Effector CD8-positive, alpha-beta T cell (primary cell): ENCODE measurements at places on chromosomes 4 and X.

DNA sequence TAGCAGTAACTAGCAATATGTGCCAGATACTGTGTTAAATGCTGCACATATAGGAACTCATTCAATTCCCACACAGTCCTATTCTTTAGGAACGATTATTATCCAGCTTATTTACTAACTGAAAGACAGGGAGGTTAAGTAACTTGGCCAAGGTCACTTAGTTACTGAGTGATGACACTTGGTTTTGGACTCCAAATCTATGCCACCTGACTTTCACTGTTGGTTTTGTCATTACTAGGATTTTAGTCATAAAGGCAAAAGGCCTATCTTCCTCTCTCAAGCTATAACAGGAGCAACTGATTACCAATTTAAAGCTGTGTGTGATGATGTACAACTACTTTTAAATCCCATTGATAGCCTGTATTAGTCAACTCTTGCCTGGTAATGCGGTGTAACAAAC is 138.9 kb upstream of the STX18 start:
- DNase-seq, result no peak

- DNase-seq, result no peak
These were observed 57.5 kb downstream of the GPR82 start for GRCh38 chrX:41781500-41781899.

GRCh38 chrX:15718283-15718970 is 19.6 kb upstream of the CA5B start:
- DNase-seq, result no peak

- DNase-seq, result no peak
These were observed 23.6 kb upstream of the SMPX start for GRCh38 chrX:21781525-21781924.

DNA sequence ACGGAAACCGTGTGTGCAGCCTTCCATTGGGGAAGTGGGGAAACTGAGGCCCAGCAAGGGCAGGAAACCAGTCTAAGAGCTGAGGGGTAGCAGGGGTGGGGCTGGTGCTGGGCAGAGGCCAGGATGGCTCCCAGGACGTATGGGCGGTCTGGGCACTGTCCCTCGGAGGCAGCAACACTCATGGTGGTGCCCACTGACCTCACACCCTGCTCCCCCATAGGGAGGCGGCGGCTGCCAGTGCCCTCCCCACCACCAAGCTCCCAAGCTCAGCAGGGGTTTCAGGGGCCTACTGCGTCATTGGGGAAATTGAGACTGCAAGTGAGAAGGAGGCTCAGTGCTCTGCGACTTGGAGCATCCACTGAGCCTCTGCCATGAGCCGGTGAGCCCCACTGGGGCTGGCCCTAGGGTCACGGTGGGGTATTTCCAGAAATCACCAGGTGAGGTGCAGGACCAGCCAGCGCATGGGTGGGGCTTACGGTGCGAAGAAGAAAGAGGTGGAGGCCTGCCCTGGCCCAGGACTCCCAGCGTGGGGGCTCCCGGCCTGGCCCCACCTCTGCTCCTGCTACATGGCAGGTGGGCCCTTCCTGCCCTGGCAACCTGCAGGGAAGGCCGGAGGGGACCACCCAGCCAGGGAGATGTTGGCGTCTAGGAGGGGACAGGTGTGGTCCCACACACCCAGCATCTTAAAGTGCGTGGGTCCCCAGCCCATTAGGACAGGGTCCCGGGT is 915 bp downstream of the MSANTD1 start:
- no peak for DNase-seq

DNA sequence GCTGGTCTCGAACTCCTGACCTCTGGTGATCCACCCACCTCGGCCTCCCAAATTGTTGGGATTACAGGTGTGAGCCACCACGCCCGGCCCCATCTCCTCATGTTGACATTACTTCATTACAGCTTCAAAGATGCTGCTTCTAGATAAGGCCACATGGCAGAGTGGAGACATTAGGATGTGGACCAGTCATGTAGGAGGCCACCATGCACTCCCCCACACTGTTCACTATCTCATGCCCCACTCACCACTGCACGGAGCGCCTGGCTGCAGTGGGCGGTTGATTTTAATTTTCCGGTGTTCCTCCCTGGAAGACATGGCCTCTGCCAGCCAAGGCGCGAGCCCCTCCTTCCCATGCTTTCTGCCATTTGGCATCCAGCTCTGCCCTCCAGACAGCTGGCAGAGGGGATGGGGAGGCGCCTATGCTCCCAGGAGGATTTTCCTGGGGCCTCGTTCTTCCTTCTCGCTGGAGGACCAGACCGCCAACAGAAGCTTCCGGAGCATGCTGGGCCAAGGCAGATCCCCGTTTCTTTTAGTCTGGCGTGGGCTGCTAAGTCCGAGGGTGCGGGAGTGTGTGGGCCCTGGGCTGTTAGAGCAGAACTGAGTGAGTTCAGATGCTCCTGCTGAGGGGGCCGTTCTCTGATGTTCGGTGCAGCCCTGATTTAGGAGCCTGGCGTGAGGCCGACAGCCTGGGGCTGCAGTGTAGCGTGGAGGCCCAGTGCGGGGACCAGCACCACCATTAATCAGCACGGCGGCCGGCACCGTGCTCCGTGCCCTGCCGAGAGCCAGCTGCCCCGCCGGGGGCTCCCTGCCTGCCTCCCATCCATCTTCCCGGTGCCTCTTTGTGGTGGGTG is 93.1 kb downstream of the SORCS2 start:
- DNase-seq, result no peak

DNA sequence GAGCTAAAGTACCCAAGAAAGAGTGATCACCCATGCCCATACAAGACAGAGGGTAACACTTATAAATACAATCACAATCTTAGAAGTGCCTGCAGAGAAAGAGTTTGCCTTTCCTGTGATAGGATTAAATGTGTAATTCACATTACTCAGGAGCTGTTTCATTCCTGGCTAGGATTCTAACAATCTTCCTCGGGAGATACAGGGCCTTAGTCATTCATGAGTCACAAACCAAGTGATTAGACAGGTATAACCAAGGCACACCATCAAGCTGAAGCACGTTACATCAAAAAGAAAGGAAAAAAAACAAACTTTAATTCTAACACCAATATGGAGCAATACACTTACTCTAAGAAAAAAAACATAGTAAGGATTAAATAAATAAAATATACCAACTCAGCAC is 14.9 kb downstream of the ABCG2 start:
- DNase-seq, result no peak

GRCh38 chr4:81399306-81400086 is 72.2 kb downstream of the RASGEF1B start:
- DNase-seq, result no peak

DNA sequence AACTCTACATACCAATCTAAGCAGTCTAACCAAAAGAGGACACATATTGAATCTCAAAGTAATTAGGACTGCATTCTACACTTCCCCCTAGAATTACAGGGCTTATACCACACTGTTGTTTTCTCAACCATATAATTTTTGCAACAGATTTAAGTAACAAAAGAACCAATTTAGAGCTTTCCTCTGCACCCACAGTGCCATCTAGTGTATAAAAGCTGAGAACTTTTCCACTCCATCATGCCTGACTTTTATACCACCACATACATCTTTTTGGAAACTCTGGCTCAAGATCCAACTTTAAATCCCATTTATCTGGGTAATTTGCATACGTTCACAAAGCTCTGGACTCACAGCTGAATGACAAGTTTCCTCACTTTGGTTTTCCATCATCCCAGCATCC is 99.5 kb downstream of the EFHC2 start:
- DNase-seq, result no peak

GRCh38 chrX:3216581-3217180 is 129.8 kb downstream of the MXRA5 start:
- no peak for DNase-seq

- no peak for DNase-seq
These were observed 236.1 kb upstream of the LDB2 start for GRCh38 chr4:17134565-17134964.

- DNase-seq, result no peak
These were observed 1455.5 kb downstream of the TECRL start for GRCh38 chr4:62953752-62954151.

DNA sequence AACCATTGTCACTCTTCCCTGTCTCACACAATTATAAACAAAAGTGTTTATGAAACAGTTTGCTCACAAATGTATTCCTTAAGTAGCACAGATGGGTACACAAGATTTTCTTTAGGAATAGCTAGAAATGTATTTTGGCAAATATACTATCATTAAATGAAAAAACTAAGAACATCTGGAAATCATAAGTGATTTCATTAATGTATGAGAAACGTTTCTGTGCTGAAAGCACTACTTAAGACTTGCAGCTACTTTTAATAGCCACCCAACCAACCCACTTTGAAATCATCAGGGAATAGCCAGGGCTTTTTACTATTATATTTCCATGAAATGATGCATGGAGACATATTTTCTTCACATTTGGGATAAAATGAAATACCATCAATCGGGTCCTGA is 62.3 kb upstream of the NAP1L5 start:
- no peak for DNase-seq

DNA sequence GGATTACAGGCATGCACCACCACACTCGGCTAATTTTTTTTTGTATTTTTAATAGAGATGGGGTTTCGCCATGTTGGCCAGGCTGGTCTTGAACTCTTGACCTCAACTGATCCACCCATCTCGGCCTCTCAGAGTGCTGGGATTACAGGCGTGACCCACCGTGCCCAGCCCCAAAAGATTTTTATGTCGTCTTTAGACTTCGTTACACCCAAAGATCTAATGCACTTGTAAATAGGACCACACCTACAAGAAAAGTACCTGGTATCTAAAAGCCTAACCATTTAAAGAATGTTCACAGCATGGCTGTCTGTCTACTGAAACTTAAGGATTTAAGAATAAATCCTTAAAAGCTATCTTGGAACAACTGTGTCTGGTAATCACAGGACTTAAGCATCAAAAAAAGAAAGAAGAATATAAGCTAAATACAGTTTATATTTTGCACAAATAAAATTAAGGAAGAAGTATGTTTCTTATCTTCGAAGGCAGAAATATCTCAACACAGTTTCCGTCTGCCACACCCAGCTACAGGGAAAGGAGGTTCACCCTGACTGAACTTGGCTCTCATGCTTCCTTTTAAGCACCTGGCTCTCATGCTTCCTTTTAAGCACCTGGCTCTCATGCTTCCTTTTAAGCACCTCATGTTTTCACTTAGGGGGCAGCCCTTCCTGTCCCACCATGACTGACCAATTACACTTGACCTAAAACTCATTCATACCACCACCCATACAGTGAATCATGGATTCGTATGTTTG is 92.0 kb upstream of the STS start:
- no peak for DNase-seq

DNA sequence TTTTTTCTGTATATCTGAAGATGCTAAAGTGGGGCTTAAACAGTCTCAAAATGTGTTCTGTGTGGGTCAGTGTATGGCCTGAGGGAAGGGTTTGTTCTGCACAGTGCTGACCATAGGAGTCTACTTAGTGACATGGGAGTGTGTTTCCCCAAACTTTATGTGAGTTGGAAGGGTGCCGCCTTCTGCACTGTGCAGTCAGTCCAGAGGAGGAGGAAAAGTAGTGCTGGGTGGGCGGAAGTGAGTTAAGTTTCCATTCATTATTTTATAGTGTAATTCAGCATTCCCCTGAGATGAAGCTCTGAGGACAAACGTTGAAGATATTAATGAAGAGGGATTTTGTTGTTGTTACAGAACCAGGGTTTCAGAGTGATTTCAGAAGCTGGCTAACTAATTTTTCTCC is 2.9 kb downstream of the CHST7 start:
- no peak for DNase-seq

DNA sequence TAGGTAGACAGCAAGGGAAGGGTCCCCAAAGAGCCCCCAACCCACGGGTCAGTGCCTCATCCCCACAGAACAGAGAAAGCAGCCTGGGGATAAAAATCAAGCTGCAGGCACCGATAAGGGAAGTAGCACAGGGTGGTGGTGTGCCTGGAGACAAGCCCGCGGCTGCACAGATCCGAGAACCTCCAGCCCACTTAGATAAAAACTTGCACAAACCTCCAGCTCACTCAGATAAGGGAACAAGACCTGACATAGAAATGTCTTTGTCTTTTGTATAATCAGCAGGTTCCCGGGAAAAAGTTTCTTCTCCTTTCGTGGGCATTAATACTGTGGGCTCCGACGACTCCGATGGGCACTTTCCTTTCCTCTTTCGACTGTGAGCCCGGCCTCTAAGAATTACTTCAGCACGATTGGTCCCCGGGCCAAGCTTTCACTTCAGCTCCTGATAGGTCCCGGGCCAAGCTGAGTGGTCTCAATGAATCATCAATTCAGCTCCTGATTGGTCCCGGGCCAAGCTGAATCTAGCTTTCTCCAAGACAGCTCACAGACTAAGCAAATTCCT is 32.4 kb downstream of the PRDX4 start:
- DNase-seq, result no peak
